ENCODE measurements at places on chromosomes 3 and 15.

DNA sequence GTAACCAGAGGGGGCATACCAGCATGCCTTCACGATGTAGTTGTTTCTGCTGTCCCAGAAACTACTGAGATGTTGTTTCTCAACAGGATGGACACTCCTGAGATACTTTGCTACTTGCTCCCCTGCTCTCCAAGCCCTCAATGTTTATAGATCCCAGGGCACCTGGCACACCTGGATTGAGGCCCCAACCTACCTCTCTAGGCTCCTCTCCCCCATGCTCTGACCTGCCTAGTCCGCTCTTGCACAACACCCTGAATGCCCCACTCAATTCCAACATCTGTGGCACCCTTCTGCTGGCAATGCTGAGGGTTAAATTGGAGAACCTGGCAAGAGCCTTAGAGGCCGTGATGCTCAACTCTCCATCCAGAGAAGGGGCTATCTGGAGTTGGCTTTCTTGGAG, 42.5 kb upstream of the ANKRD34C start:
- H3K4me3 ChIP-seq: no peak overlapping the region
- no peaks in the 10 kb centered on the region for H3K4me1 ChIP-seq
- no peak for DNase-seq
- H3K36me3 ChIP-seq: no peaks in the 10 kb centered on the region

- H3K4me1 ChIP-seq: peaks cover 35% of the 10 kb centered on the region
- no peaks in the 10 kb centered on the region for H3K27me3 ChIP-seq
- H3K4me3 ChIP-seq: peak overlapping the region; percentile 79
- no peaks in the 10 kb centered on the region for H3K36me3 ChIP-seq
- peak overlapping the region; percentile 83 for H3K27ac ChIP-seq
Observed at GRCh38 chr3:42014458-42014920, 52.6 kb upstream of the ULK4 start.

DNA sequence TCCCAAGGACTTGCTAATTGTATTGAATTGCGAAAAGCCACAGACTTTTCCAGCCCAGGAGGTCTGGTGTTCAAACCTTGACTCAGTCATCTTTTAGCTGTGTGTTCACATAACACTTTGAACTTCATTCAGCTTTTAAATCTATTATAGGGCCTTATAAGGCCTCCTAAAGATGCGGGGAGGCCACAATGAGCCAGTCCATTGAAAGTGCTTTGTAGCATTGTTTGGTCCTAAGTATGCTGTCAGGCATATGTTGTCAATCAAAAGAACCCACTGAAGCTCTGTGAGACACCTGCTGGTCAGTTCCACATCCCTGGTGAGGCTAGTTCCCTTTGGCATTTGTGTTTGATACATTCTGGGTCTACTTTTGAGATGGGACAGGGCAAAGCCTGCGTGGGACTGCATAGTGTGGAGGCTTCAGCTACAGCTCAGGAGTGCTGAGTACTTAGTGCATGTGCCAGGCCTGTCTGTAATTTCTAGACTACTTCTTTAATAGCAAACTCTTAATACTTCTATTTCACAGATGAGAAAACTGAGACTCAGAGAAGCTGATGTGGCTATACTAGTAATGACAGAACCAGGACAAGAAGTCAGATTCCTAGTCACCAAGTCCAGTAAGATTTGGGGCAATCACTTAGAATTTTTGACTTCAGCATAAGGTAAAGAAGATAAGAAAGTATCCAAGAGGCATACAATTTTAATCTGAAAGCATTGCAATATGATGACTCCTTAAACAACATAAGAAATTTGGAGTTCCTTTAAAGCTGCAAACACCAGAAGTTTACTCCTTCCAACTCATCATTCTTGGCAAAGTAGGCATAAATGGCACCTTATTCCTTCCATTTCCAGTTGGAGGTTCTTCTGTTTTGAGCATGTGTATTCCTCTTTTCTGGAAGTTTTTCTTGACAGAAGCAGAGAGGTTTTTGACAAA, 213.0 kb downstream of the PDCD6IP start:
- H3K27ac ChIP-seq: no peak overlapping the region
- DNase-seq: no peak
- no peaks in the 10 kb centered on the region for H3K36me3 ChIP-seq
- H3K27me3 ChIP-seq: no peaks in the 10 kb centered on the region
- no peak overlapping the region for H3K4me3 ChIP-seq

- H3K27me3 ChIP-seq: no peaks in the 10 kb centered on the region
- DNase-seq: no peak
- peak overlapping the region; percentile 26 for H3K4me3 ChIP-seq
Observed at GRCh38 chr3:15805756-15806266, 8.0 kb upstream of the ANKRD28 start.

DNA sequence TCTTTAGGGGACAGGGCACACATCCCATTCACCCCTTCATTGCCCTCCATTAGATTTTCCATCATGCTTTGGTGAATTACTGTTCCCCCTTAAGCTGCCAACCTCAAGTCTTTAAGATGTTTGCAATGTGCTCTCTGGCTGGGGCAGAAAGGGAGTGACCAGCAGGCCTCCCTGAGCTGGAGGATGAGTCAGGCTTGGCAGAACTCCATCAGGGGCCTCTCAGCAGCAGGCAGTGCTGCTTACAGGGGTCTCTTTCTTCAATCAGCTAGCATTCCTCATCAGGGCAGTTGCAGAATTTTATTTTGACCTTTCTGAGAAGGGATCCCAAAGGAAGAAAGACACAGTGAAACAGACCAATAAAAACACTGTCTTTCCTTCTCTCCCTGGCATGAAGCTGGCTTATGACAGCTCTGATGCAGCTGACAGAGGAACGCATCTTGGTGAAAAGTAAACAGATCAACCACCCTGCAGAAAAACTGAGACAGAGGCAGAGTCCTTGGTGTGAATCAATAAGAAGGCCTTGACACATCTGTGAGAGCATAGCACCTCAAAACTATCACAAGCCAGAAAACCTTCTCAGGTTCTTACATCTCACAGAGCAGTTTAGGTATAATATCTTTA, 88.7 kb upstream of the MRPL3 start:
- no peak for DNase-seq
- H3K4me3 ChIP-seq: no peak overlapping the region
- peaks cover 9% of the 10 kb centered on the region for H3K27me3 ChIP-seq
- H3K27ac ChIP-seq: no peak overlapping the region

DNA sequence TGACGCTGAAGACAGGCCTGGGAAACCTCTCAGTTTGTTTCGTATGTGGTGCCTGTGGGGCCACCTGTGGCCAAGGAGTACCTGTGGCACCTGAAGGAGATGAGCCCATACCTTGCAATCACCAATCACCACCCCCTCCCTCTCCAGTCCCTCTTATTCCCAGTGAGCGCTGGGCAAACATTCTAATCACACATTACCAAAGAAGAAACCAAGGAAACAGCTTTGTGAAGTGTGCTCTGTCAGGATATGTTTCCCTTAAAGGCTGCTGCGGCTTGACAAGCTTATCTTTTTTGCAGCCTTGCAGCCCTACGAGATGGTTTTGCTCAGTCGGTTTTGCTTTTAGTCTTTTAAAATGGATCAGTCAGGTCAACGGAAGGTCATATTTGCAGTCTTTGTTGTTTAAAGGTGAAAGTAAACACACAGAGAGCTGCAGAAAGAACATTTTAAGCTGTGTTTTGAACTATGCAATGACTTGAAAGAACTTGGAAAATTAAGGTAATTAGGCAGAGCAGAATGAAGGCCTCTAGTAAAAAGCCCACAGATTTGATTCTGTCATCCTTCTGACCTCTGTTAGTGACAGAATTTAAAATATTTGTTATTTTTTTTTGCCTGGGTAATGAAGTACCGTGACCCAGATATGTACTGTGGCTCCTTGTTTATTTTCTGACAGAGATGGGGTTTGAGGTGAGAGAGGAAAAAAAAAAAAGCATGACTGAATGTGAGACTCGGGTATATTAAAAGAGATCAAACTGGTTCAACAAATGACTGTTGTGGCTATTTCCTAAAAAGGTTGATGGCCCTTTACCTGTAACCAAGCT, 461.4 kb downstream of the NSUN3 start:
- no peaks in the 10 kb centered on the region for H3K4me1 ChIP-seq
- no peaks in the 10 kb centered on the region for H3K27me3 ChIP-seq
- no peak overlapping the region for H3K27ac ChIP-seq
- no peaks in the 10 kb centered on the region for H3K36me3 ChIP-seq

DNA sequence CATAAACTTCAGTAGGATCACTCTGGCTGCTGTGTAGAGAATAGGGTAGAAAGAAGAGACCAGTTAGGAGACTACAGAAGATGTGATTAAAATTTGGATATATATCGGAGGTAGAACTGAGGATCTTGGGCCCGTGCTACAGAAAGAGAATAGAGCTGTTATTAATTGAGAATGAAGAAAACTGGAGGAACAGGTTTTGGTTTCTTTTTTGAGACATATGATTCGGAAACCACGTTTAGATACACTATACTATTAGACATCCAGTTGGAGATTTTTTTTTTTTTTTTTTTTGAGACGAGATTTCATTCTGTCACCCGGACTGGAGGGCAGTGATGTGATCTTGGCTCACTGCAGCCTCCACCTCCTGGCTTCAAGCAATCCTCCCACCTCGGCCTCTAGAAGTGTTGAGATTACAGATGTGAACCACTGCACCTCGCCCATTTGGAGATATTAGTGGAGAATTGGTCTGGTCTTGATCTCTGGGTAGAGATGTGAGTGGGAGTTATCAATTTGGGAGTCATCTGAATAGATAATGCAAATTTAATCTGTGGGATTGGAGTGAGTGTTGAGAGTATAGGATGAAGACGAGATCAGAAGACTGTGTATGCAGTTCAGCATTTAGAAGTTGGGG, 50.9 kb downstream of the TCF12 start:
- peaks cover 25% of the 10 kb centered on the region for H3K4me1 ChIP-seq
- no peaks in the 10 kb centered on the region for H3K27me3 ChIP-seq
- no peak overlapping the region for H3K4me3 ChIP-seq
- no peak overlapping the region for H3K27ac ChIP-seq

DNA sequence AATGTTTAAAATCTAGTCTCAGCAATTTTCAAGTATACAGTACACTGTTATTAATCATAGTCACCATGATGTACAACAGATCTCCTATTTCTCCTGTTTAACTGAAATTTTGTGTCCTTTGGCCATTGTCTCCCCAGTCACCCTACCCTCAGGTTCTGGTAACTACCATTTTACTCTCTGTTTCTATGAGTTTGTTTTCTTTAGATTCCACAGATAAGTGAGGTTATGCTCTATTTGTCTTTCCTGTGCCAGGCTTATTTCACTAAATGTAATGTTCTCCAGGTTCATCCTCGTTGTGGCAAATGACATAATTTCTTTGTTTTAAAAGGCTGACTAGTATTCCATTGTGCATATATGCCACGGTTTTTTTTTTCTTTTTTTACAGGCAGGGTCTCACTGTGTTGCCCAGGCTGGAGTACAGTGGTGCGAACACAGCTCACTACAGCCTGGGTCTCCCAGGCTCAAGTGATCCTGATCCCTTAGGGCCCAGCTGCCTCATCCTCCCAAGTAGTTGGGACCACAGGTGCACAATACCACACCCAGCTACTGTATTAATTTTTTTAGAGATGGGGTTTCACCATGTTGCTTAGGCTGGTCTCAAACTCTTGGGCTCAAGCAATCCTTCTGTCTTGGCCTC, 50.0 kb downstream of the RAB7A start:
- H3K4me1 ChIP-seq: peaks cover 44% of the 10 kb centered on the region
- H3K27me3 ChIP-seq: no peaks in the 10 kb centered on the region
- H3K36me3 ChIP-seq: peaks cover 28% of the 10 kb centered on the region
- no peak for DNase-seq
- no peak overlapping the region for H3K27ac ChIP-seq
- no peak overlapping the region for H3K4me3 ChIP-seq

- H3K27ac ChIP-seq: no peak overlapping the region
- no peaks in the 10 kb centered on the region for H3K36me3 ChIP-seq
- H3K4me3 ChIP-seq: no peak overlapping the region
- peaks cover 3% of the 10 kb centered on the region for H3K27me3 ChIP-seq
Observed at GRCh38 chr3:188744166-188744565, 427.6 kb upstream of the TPRG1 start.

DNA sequence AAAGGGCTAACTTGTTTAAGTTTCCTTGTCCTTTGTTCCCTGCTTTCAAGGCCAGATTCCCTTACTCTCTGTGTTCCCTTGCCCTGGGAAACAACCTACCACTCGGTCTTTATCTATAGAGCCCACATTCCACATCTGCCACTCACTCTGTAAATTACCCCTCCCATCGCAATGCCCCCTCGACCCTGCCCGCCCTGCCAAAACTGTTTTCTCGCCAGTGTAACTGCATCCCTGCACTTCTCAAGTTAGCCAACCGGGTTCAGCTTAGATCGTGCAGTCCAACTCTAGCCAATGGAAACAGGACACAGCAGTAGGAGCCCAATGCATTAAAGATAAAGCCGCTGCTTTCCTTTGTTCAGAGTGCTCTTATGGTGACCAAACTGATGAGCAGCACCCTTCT, 263.6 kb downstream of the TBL1XR1 start:
- H3K36me3 ChIP-seq: no peaks in the 10 kb centered on the region
- H3K4me3 ChIP-seq: no peak overlapping the region
- H3K27me3 ChIP-seq: peaks cover 20% of the 10 kb centered on the region
- no peak overlapping the region for H3K27ac ChIP-seq
- no peak for DNase-seq
- H3K4me1 ChIP-seq: no peaks in the 10 kb centered on the region

- H3K27me3 ChIP-seq: peaks cover 3% of the 10 kb centered on the region
- H3K27ac ChIP-seq: no peak overlapping the region
- peaks cover 2% of the 10 kb centered on the region for H3K36me3 ChIP-seq
- H3K4me1 ChIP-seq: peaks cover 22% of the 10 kb centered on the region
Observed at GRCh38 chr3:134236505-134237170, 14.0 kb downstream of the RYK start.
